ENCODE measurements at places on chromosomes 6 and 20. TPM values are rescaled to one million over a fixed set of nuclear protein-coding genes. Genes with fewer than 3 reads are reported as not detected.
A peak's percentile ranks its signal among the peaks of the same experiment; 100 is the strongest.

Gene MAPK13
- 41.6 TPM for total RNA-seq

Gene MAFB
- 3.1 TPM for total RNA-seq

GRCh38 chr6:133610227-133610840 is 278.6 kb upstream of the TCF21 start:
- DNase-seq: no peak

DNA sequence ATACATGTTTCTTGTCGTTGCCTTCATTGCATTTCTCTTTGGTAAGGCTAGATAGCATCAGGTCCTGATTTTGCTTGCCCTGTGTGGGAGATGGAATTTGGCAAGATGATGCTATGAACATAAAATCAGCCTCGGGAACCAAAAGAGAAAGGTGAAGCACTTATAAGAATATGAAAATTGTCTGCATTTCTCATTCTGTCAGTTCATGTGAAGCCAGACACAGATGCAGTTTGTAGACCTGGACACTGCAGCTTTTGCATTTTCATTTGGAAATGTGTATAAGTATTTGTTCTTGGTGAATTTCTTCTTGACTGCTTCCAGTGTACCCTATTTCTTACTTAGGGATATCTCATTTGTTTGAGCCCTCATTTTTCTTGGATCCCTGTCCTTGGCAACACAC is 1.3 kb downstream of the YWHAB start:
- DNase-seq: no peak

DNA sequence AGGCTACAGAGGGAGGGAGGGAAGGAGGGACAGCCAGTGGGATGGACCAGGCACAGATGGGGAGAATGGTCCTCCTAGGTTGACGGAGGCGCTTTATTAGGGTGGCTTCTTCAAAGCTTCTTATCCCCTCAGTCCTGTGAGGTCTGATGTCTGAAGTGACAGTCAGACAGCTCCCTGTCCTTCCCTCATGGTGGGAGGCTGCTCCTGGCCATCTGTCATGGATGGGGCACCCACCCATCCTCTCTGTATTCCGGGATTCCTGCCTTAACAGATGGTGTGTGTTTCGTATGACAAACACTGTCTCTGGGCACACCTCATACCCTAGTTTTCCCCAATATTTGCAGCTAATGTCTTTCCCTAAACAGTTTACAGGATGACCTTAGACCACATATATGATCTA is 7.9 kb downstream of the RIN2 start:
- no peak for DNase-seq

- DNase-seq: no peak
These were observed 167.9 kb upstream of the MAN1A1 start for GRCh38 chr6:119517428-119517827.

Gene MCHR2
- total RNA-seq: not detected

Gene MYB
- total RNA-seq: 8.4 TPM

Gene CENPQ
- total RNA-seq: 14.5 TPM

DNA sequence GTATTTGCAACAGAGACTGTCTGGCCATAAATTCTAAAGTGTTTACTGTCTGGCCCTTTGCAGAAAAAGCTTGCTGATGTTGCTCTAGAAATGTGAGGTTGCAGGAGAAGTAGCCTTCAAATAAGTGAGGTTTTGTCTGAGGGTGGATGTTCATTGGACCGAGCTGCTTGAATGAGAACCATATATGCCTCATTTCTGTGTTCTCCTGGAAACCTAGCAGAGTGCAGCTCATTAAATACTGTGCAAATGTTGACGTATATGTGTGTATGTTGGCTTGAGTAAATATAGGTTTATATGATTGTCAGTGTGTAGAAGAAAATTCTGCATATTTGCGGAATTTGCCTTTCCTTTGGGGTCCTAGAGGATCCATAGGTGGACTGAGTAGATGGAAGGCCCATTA is 39.0 kb downstream of the CHMP4B start:
- no peak for DNase-seq

Gene MYMX
- not detected for total RNA-seq

Gene LRRC1
- 3.5 TPM for total RNA-seq

GRCh38 chr6:149014631-149015534 is 268.1 kb downstream of the UST start:
- DNase-seq: no peak

GRCh38 chr20:64146936-64147477 is 17.2 kb upstream of the MYT1 start:
- DNase-seq: no peak

- no peak for DNase-seq
These were observed 83.6 kb upstream of the C20orf144 start for GRCh38 chr20:33578510-33578909.

DNA sequence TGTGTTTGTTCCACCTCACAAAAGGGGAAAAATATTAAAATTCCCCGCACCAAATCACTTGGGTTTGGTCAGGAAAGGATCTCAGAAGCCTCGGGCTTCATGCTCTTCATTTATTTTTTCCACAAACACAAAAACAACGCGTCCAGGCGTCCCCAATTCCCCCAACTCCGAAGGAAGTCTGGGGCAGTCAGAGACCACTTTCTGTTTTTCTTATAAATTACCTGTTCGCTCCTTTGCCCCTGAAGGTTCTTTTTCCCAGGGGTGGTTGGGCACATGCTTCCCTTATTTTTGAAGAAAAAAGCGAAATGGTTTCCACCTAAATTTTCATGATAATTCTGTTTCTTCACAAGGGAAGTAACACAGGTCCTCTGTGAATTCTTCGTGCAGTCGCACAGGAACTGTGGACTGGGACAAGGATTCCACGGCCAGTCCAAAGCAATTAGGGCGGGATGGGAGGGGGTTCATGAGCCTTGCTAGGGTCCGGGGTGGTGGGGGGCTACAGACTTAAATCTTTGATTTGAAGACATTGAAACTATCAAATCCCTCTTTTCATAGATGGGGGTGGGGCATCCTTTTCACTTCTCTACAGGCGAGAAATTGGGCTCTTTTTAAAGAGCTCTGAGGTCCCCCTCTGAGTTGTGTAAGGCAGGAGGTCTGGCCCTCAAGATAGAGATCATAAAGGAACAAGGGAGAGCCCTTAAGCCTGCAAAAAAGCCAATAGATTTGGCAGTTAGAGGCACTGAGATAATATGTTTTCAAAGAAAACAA is 30.5 kb upstream of the HFE start:
- no peak for DNase-seq

DNA sequence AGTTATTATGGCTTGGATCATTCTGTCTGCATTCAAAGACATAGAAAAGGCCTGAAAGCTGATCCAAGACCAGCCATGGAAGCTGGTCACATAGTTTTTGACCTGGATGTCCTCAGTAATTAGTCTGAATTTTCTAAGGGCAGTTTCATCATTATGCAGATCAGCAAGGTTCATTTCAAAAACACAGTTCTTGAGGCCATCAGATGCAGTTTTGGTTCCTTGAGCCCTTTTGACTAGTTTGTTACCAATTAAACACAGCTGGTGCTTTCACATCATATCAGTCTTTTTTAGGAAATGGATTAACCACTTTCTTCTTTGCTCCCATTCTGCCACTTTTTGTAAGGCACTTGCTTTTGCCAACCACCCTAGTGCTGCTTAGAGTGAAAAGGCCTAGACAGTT is 129.4 kb downstream of the NCOA3 start:
- DNase-seq: no peak

GRCh38 chr6:117989086-117989485 is 82.0 kb downstream of the SLC35F1 start:
- no peak for DNase-seq

- no peak for DNase-seq
These were observed 408.6 kb downstream of the PREX1 start for GRCh38 chr20:48419173-48419572.

DNA sequence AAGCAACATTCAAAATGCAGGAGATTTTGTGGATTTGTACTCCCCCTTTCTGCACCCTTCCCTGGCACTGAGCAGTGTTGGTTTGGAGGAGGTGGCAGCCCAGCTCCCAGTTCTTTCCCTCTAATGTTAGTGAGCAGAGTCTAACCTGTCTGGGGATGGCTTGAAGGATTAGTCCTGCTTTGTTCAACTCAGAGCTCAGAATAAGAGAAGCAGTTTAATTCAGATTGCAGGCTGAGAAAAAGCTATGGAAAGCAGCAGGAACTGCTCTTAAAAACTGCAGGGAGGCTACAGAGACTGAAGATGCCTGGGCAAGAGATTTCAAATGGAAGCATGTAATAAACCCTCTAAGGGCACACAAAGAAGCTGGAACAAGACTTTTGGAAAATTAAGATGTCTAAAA is 223.4 kb upstream of the GGTLC1 start:
- DNase-seq: no peak

DNA sequence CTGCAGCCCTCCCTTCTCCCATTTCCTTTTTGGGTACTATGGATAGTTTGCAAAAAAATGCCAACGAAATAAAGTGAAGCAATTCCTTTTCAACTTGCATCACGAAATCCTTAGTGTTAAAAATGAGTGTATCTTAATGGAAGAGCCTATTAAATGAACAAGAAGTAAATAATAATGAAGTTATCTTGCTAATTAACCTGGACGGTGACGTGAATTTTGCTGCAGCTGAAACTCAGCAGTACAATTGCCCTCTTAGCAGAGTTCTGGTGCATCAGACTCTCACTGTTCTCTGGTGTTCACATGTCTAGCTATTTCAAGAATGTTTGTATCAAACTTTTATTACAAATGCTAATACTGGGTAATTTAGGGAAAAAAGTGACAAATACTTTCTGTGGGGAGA is 119.7 kb upstream of the HDAC2 start:
- DNase-seq: no peak

- no peak for DNase-seq
These were observed 54.0 kb upstream of the REV3L start for GRCh38 chr6:111536910-111537527.

- no peak for DNase-seq
These were observed 235.4 kb downstream of the CDKAL1 start for GRCh38 chr6:20769631-20770030.

Gene EMILIN3
- not detected for total RNA-seq

DNA sequence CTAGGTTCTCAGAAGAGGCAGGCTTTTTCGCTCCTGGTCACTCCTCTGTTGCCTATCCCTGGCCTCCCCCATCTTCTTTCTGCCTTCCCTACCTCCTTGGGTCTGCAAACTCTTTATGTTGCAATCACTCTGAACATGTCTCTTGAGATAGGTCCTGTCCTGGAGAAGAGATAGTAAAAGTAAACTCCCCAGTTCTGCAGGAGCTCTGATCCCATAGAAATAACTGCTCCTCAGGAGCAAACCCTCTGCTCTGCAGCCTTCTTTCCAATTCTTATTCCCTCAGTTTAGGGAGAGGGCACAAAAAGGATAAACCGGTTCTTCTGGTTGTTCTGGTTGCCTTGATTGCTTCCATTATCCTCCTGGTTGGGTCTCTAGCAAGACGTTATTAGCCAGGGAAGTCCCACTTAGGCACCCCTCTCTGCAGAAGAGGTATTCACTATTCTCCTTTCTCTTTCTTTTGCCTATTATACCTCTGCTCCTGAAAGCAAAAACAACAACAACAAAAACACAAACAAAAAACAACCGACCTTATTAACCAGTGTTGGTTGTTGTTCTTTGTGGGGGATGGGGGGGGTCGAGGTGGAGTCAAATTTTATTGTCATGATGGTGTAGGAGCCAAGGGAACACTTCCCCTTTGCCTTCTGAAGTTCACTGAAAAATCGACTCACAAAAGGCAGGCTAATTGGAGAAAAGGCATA is 973 bp downstream of the TRIM38 start:
- no peak for DNase-seq

GRCh38 chr6:69232911-69233448 is 563.8 kb downstream of the LMBRD1 start:
- peak; percentile 77 for DNase-seq

All from activated naive CD8-positive, alpha-beta T cell treated with anti-CD3 and anti-CD28 coated beads, Interleukin-2, amount 10 ng/mL, durations not matched to agents 7 days and 5 days (primary cell).